ENCODE measurements at places on chromosomes 3 and 15.

- no peak for DNase-seq
Measured at GRCh38 chr3:42491881-42492507, 10.4 kb upstream of the VIPR1 start.

DNA sequence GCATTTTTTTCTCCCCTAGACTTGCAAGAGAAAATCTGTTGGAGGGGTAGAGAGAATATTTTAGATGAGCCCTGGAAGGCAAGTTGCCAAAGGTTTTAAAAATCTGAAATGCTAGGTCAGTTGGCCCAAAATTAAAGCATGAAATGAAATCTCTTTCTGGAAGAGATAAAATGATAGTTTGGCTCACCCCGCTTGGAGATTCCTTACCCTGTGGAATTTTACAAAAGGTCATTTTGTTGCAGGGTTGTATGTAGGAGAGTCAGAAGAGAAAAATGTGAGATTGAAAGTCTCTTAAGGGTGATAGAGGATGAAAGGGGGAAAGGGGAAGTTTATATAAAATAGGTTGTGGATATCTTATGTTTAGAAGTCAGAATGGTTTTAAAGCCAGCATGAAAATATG, 277.8 kb downstream of the CD47 start:
- DNase-seq: no peak

GRCh38 chr3:147423798-147424580, 14.8 kb downstream of the ZIC1 start:
- no peak for DNase-seq

DNA sequence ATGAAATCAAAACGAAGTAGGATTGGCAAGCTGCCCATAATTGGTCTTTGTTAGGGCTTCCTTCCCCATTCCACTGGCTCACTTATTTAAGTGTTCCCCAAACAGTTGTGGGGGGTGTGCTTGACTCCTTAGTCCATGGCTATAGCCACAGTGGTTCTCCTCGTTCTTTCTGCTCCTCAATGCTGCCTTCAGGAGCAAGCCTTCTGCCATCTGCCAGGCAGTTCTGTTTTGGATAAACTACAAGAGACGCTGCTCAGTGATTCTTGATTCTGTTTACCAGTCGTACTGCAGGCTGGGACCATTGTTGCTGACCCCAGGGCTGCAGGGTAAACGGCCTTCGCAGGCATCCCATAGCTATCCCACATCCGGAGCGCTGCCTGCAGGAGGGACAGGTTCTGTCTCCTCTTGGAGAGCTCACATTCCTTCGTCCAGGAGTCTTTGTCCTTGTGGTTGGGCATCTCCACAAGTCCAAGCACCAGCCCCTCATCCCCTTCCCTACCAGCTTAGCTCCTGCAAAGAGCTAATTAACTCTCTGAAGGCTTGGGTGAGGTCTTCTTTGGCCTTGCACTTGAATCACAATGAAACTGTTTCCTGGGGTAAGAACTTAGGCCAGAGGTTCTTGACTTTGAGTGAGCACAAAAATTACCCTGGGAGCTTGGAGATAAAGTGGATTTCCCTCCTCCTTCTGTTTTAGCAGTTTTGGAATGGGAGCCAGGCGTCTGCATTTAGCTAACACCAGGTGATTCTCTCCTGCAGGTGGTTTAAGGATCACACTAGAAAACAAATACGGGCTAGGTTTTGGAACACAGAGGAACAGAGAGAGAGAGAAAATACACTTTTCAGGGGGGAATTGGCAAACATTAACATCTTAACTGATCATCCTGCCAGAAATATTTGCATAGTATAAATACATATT, 114.9 kb downstream of the SV2B start:
- no peak for DNase-seq

DNA sequence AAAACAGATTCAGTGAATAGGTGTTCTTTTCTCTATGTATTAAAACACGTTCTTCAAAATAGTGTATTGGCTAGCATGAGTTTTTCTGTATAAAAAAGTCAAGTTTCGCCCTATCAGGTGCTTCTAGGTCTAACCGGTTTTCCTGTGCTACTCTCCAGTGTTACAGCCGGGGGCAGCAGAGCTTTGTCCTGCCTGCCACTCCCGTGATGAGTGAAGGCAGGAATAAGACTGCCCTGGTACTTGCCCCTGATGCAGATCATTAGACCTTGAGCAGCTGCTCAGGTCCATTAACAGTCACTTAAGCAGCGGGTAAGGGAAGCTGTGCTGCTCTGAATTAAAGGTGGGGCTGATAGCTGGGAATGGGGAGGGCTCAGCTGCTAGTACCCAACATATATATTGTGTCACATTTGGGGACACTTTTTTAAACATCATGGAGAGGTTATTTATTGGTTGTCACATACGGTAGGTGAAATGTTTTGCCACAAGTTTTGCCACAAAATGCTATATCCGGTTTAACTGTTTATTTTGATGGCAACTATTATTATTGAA, 1.3 kb upstream of the UNC13C start:
- DNase-seq: no peak

- no peak for DNase-seq
Measured at GRCh38 chr3:159664006-159664405, 324.6 kb upstream of the IL12A start.

DNA sequence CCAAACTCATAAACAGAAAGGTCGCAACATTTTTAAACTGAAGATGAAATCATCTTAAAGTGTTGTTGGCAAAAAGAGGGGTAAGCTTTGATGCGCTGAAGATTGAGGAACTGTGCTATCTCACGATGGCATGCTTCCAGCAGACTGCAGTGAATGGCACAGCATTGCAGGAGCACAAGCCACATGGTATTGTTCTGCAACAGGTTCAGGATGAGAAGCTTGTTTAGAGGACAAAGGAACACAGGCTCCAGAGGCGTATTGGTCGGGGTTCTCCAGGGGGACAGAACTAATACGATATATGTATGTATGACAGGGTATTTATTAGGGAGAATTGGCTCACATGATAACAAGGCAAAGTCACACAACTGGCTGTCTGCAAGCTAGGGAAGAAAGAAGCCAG, 13.8 kb upstream of the PLD1 start:
- DNase-seq: no peak

Data from NCI-H2029 treated with DMSO at 0.1 percent for 48 hours (cell line).